NCI-H69 (cell line): ENCODE measurements at places on chromosomes 2 and 18.

GRCh38 chr2:33354981-33355380, 121.5 kb upstream of the RASGRP3 start:
- DNase-seq, result no peak

- no peak for DNase-seq
Measured at GRCh38 chr18:23462876-23463275, 9.8 kb downstream of the RIOK3 start.

DNA sequence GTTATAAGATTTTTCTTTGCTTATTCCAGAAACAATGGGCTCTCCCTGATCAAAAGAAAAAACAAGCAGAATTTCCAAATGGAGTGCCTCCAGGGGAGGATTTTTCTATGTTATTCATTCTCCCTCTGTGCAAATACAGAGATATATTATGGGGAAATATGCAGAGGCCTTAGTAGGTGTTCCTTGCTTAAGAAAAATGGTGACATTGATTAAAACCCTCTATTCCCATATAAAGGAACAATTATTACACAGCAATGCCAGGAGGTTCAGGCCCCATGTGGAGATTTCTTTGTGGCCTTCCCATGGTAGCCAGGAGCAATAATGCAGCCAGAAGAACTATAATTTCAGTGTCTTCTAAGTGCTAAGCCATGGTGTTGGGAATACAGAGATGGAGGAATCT, 255.9 kb upstream of the CXCR4 start:
- peak; percentile 77 for DNase-seq

GRCh38 chr18:74288730-74289129, 3.0 kb downstream of the CYB5A start:
- DNase-seq, result peak; percentile 46

DNA sequence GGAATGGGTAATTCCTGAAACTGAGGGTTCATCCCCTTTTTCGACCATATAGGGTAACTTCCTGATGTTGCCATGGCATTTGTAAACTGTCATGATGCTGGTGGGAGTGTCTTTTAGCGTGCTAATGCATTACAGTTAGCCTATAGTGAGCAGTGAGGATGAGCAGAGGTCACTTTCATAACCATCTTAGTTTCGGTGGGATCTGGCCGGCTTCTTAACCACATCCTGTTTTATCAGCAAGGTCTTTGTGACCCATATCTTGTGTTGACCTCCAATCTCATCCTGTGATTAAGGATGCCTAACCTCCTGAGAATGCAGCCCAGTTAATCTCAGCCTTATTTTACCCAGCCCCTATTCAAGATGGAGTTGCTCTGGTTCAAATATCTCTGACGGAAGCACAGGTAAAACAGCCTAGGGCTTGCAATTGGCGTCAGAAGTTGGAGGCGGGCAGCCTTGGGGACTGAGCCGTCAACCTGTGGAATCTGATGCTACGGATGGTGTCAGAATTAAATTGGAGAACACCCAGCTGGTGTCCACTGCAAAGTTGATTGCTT, 19.5 kb downstream of the RALBP1 start:
- DNase-seq, result no peak

DNA sequence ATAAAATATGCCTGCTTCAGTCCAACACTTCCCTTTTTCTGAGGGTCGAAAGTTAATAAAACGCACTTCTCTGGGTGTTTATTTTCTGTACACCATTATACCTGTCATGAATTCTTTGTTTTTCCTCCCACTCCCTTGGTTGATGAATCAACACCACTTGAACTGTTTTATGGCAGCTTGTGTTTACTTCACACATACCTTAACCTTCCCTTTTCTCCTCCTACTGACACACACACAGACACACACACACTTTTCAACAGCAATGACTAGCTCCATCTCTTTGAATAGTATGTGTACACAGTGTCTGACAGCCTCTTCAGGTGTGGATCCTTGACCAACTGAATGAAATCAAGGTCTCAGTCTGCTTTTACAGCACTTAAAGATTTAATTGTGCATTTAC, 91.3 kb downstream of the SATB2 start:
- DNase-seq, result peak; percentile 77

DNA sequence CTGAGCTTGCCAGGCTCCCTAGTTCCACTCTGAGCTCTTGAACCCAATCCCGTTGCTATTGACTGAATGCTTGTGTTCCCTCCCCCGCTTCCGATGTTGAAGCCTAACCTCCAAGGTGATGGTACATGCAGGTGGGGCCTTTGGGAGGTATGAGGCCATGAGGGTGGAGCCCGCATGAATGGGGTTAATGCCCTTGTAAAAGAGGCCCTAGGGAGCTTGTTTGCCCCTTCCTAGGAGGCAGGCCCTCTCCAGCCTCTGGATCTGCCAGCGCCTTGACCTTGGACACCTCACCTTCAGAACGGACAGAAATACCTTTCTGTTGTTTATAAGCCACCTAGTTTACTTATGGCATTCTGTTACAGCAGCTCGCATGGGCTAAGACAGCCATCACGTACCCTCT, 71.6 kb downstream of the TFCP2L1 start:
- DNase-seq, result no peak

DNA sequence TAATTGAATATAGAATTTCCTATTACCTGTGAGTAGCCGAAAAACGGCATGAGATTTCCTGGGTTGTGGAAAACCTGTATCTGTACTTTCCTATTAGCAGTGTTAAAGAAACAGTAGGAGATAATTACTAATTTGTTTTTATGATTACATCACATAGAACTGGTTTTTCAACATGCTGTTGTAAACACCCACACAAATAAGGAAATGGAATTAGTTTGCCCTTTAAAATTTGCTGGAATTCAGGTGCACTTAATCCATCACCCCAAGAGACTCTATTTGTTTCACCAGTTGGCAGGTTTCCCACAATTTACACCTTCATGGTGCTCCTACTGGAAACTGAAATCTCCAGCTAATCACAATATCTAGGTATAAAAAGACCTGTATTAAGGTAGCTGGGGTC, 274.1 kb upstream of the SLC8A1 start:
- DNase-seq, result peak; percentile 3

- peak; percentile 95 for DNase-seq
Measured at GRCh38 chr18:55489034-55489986, 98.7 kb downstream of the TCF4 start.

GRCh38 chr2:182018218-182018617, 32.6 kb downstream of the PPP1R1C start:
- DNase-seq, result no peak

GRCh38 chr18:36643061-36643460, 185.7 kb downstream of the TPGS2 start:
- DNase-seq, result no peak

DNA sequence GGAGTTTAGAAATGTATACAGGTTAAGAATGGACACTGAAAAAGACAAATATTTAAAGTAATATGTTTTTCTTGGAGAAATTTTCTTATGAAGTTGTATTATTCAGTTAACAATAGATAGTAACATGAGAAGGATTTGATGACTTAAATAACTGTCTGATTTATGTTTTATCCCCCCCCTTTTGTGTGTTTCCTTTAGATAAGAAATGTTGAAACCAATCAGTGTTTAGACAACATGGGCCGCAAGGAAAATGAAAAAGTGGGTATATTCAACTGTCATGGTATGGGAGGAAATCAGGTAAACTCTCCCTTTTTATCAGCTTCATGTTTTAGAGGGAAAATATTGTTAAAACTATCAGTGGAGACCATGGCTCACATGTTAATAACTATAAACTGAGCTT, 289.7 kb upstream of the KCNJ3 start:
- DNase-seq, result no peak

- DNase-seq, result no peak
Measured at GRCh38 chr2:218980735-218981389, 4.1 kb downstream of the FEV start.

DNA sequence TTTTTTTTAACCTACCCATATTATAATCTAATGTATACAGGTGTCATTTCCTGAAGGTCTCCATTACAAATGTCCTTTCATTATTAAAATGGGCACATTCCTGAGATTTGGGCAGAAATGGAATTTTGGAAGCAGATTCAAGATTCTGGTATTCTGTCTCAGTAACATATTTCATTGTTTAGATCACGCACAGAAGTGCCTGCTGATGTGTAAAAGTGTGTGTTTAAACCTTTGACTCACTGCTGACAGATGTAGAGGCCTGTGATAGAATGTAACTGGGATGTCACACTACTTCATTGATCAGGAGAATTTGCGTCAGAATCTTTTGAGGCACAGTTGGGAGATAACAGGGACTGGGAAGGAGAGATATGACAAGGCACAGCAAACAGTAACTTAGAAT, 276.8 kb upstream of the EPAS1 start:
- DNase-seq, result no peak

DNA sequence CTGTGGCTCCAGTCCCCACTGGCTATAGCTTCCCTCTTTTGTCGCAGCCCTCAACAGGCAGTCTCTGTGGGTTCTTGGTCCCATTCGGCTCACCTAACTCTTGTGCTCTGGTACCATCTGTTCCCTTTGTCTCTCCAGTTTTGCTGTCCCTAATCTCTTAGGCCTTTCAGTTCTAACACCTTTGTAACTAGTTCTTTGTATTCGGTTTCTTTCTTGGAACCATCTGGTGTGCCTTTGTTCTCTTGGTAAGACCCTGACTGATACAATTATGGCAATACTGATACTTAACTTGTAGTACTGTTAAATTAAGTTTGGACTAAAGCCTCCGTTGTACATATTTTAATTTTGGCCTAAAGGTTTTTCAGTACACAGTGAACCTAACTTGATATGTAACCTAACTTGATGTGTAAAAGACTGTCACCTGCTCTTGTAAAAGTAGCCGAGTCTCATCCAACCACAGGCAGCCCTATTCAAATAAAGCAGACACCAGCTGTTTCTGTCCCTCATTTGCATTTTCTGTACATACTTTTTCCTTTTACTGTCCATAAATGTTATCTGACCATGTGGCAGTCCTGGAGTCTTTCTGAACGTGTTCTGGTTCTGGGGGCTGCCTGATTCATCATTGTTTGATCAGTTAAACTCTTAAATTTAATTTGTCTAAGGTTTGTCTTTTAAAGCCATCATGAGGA, 4.8 kb upstream of the MRPL44 start:
- peak; percentile 74 for DNase-seq

- DNase-seq, result no peak
Measured at GRCh38 chr2:238344517-238344916, 24.2 kb downstream of the TRAF3IP1 start.

- DNase-seq, result no peak
Measured at GRCh38 chr2:231110551-231110950, 14.3 kb downstream of the HTR2B start.

GRCh38 chr2:1793001-1793867, 48.9 kb upstream of the PXDN start:
- DNase-seq, result no peak

DNA sequence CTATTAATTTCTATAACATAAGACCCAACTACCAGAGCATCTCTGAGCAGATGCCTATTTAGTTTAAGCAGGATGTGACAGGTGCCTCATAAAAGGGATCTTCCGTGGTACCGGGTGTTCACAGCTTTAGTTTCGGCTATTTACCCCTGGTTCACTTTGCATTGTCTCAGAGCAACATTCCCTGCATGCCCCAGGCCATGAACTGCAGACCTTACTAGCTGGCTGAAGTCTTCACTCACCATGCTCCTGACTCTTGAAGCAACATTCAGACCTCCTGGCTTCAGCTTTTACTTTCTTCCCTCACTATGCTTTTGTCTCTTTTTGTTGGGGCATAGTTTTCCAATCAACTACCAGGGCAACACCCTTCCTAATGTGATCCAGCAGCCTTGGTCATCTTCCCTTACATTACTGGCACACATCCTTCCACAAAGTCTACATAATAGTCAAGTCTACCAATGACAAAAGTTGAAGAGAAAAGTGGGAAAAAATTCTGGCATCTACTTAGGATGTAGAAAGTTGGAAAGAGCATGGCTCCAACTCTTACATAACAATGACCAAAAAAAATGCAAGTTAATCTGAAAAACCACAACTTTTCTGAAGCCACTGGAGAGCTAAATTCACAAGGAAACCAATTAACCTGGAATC, 99.2 kb downstream of the SESTD1 start:
- no peak for DNase-seq

- no peak for DNase-seq
Measured at GRCh38 chr2:128450211-128451024, 131.8 kb upstream of the HS6ST1 start.
